ENCODE measurements at places on chromosomes 4 and X. TPM values are rescaled to one million over a fixed set of nuclear protein-coding genes. Genes with fewer than 3 reads are reported as not detected.

DNA sequence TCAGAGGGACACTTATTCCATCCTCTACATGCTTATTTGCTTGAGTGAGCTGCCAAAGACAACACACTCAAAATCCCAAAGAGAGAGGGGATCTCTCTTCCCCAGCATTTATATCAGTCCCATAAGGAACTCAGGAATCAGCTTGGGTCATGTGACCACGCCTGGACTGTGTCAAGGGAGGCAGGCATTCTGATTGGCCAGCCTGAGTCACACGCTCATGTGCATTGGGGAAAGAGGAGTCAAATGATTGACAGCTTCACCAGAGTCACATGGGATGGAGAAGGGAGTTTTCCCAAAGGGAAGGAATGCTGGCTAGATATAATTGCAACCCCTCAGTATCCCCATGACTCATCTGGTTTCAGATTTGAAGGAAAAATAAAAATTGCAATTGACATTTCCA lies 49.0 kb downstream of the RWDD4 start:
- no peak for DNase-seq

Gene WDR17
- total RNA-seq: 0.13 TPM

GRCh38 chrX:40734971-40735324 lies 394 bp downstream of the MED14 start:
- no peak for DNase-seq

GRCh38 chr4:55912249-55912648 lies 36.5 kb upstream of the CEP135 start:
- peak; percentile 35 for DNase-seq

Gene IL1RAPL1
- not detected for total RNA-seq

Gene SCOC
- total RNA-seq: 61.9 TPM

- DNase-seq: no peak
Measured at GRCh38 chrX:68112321-68112720, 321.0 kb downstream of the OPHN1 start.

GRCh38 chr4:177116161-177116560 lies 193.5 kb upstream of the NEIL3 start:
- no peak for DNase-seq

Gene CSAG1
- not detected for total RNA-seq

GRCh38 chrX:37470711-37471110 lies 100.8 kb upstream of the LANCL3 start:
- DNase-seq: no peak

Gene SULT1B1
- 0.13 TPM for total RNA-seq

Gene PNCK
- 2.1 TPM for total RNA-seq

Gene HELT
- total RNA-seq: not detected

- DNase-seq: peak; percentile 45
Measured at GRCh38 chr4:73776321-73776729, 36.0 kb downstream of the CXCL8 start.

DNA sequence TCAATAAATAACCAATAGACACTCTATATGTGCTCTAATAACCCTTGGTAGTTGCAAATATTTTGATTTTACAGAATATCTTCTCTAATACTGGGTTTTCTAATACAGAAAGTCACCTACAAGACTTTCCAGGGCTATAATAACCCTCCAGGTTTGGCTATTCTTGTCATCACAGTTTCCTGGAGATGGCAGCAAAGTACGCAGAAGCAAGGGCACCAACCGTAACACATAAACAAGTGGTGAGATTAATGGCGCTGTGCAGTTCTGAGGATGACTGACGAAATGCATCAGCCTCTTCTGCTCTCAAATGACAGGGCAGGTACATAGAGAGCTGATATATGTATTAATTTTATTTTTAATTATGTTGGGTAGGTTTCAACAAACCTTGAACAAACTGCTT lies 122.4 kb downstream of the C4orf33 start:
- DNase-seq: no peak

- DNase-seq: no peak
Measured at GRCh38 chrX:150270622-150271021, 92.5 kb upstream of the MAMLD1 start.

DNA sequence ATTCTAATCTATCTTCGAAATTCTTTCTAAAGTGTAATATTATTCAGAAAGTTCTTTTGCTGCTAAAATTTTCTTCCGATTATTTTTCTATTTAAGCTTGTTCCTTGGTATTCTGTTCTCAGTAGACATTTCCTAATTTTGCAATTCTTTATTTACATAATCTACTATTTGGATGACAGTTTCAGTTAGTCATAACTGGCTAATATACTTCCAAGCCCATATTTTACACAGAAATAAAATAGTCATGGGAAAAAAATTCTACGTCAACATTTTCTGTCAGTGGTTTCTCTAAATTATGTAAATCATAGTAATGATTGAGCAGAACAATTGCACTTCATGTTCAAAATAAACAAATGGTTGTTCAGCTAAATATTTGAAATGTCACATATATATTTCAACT lies 178.0 kb upstream of the ANKRD50 start:
- DNase-seq: peak; percentile 93

Gene LNX1
- 1.6 TPM for total RNA-seq
